ENCODE measurements at places on chromosomes 13 and 19. TPM values are rescaled to one million over a fixed set of nuclear protein-coding genes. Genes with fewer than 3 reads are reported as not detected.

Gene CYP2F1
- total RNA-seq = not detected

Gene CPB2
- total RNA-seq = not detected

Gene KLK14
- not detected for total RNA-seq

Gene NXNL1
- not detected for total RNA-seq

Gene NPHS1
- 0.48 TPM for total RNA-seq

Gene LSR
- total RNA-seq = 4.1 TPM

Gene ADPRHL1
- 1.7 TPM for total RNA-seq

Gene SYT5
- 1.9 TPM for total RNA-seq

Gene VWA8
- 27.2 TPM for total RNA-seq

Gene C1QTNF9B
- total RNA-seq = 3.6 TPM

Gene CLIP3
- 3.9 TPM for total RNA-seq

Gene ZNF844
- total RNA-seq = 14.4 TPM

Gene ONECUT3
- 0.48 TPM for total RNA-seq

Gene OSCAR
- total RNA-seq = 0.96 TPM

Gene ZNF91
- 51.8 TPM for total RNA-seq

Gene PDX1
- total RNA-seq = 2.6 TPM

Gene PSG7
- total RNA-seq = 3.6 TPM

Gene TUBA3C
- total RNA-seq = not detected

Gene ZNF573
- total RNA-seq = 8.7 TPM

Gene CYP4F8
- total RNA-seq = 5.3 TPM

Gene QPCTL
- total RNA-seq = 9.4 TPM

Gene PRR22
- 3.4 TPM for total RNA-seq

Gene NTN5
- not detected for total RNA-seq

Gene ZNF600
- 35.2 TPM for total RNA-seq

Gene NCCRP1
- 1.4 TPM for total RNA-seq

Gene TTC9B
- not detected for total RNA-seq

Gene FCGBP
- total RNA-seq = 175 TPM

Gene MIER2
- 3.4 TPM for total RNA-seq

Gene SH2D3A
- total RNA-seq = 6.3 TPM

Gene C19orf67
- not detected for total RNA-seq

Gene CYP2S1
- 1.2 TPM for total RNA-seq

Gene PEAK3
- 0.24 TPM for total RNA-seq

Gene ZNF541
- not detected for total RNA-seq

Gene CGB5
- total RNA-seq = not detected

Gene SLC25A41
- not detected for total RNA-seq

Gene COL5A3
- 30.3 TPM for total RNA-seq

Gene FAM124A
- 3.6 TPM for total RNA-seq

Gene NLRP4
- 0.24 TPM for total RNA-seq

Gene SHANK1
- 0.72 TPM for total RNA-seq

Gene NOTCH3
- total RNA-seq = 58.0 TPM

Gene CFD
- 35.2 TPM for total RNA-seq

Gene ATP4B
- total RNA-seq = not detected

Gene SYDE1
- total RNA-seq = 22.9 TPM

Gene MLLT1
- total RNA-seq = 4.3 TPM

Gene ZNF480
- total RNA-seq = 12.3 TPM

Data from umbilical cord (tissue), 2 donors.